Glutamatergic neuron (in vitro differentiated cells): ENCODE measurements at places on chromosomes 7 and 10. TPM values are rescaled to one million over a fixed set of nuclear protein-coding genes. Genes with fewer than 3 reads are reported as not detected.

Gene CCAR1
- total RNA-seq: 85.5 TPM

Gene CREB5
- 50.4 TPM for total RNA-seq

Gene CREB3L2
- 45.4 TPM for total RNA-seq

Gene CLRN3
- not detected for total RNA-seq

Gene RNF148
- total RNA-seq: not detected

Gene PAX4
- total RNA-seq: not detected

DNA sequence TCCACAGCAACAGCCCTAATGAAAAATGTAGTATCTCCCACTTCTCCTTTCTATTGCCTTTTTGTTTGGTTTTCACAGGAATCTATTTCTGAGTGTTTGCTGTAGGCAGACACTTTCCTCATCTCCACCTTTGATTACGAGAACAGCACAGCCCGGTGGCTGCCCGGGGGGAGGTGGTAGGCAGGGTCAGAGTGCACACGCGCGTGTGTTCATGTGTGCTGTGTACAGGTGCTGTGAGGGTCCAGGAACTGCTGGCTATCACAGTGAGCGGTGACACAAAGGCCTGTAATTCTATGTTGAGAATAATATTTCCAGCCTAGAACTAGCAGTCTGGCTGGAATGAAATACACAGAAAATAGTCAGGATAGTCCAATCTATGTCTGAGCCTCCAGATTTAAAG lies 212.8 kb downstream of the ADARB2 start:
- H3K4me3 ChIP-seq: no peak overlapping the region
- no peaks in the 10 kb centered on the region for H3K36me3 ChIP-seq
- H3K27me3 ChIP-seq: peaks cover 3% of the 10 kb centered on the region
- peaks cover 12% of the 10 kb centered on the region for H3K4me1 ChIP-seq
- DNase-seq: no peak

DNA sequence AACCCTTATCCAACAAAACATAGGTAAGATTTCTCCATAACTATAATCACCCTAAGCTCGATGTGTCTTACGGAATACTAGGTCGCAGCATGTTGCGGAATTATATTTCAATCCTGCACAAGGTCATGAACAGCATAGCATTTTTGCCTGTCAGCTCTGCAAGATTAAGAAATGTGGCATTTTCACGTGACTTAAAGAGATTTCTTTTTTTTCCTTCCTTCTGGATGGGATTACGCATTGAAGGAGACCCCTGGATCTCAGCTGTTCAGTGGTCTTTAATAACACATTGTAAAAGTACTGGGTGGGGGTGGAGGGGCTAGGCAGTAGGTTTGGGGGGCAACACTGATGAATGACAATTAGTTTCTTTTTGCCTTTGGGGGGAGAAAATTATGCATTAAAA lies 106.7 kb downstream of the CUBN start:
- H3K36me3 ChIP-seq: no peaks in the 10 kb centered on the region
- no peak overlapping the region for H3K4me3 ChIP-seq
- DNase-seq: no peak
- no peak overlapping the region for H3K27ac ChIP-seq
- no peaks in the 10 kb centered on the region for H3K27me3 ChIP-seq
- H3K4me1 ChIP-seq: peaks cover 36% of the 10 kb centered on the region

DNA sequence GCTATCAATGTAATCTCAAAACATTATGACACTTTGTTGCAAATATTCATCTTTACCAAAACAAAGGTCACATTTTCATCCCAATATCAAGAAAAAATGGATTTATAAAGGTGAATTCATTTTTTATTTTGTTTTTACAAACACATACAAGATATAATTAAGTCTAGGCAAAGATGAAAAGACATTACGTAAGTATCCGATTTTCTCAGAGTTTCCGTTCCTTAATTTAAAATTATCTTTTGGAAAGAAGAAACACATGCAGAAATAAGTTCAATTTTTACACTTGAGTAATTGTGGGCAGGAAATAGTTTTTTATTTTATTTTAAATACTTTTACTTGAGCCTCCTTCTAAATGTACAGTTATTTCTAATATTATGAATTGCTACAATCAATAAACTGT lies 24.6 kb downstream of the RTKN2 start:
- no peak for DNase-seq
- no peak overlapping the region for H3K27ac ChIP-seq
- no peaks in the 10 kb centered on the region for H3K27me3 ChIP-seq
- no peaks in the 10 kb centered on the region for H3K36me3 ChIP-seq
- no peak overlapping the region for H3K4me3 ChIP-seq
- H3K4me1 ChIP-seq: peaks cover 5% of the 10 kb centered on the region

DNA sequence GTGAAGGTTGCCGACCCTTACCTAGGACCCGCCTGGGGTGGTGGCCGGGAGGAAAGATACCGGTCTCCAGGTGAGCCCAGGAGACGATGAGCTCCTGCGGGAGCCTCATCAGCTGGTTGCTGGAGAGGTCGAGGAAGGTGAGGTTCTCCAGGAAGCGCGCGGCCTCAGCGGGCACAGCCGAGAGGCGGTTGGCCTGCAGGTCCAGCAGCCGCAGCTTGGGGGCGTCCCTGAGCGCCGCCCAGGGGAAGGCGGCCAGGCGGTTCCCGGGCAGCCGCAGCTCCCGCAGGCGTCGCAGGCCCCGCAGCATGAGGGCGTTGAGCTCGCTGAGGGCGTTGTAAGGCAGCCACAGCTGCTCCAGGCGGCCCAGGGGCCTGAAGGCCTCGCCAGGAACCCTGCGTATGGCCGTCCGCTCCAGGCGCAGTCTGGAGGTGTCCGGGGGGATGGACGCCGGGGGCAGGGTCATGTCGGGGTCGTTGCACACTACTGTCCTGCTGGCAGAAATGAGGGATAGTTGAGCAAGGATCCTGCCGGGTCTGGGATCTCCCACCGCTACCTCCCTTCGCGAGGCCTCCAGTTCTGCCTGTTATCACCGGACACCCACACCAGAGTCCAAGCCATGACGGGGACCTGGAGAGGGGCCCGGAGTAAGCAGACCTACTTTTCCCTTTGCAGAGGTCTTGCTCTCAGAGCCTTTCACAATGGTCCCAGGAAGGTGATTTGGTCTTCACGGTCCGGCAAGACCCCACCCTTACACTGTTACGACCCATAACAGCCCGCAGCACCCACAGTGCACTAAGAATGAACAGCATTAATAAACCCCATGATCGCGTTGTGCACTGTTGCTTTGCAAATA lies 3.9 kb downstream of the LRIT1 start:
- DNase-seq: peak; percentile 56
- H3K27me3 ChIP-seq: peaks cover 2% of the 10 kb centered on the region
- no peak overlapping the region for H3K4me3 ChIP-seq
- H3K27ac ChIP-seq: no peak overlapping the region
- peaks cover 10% of the 10 kb centered on the region for H3K36me3 ChIP-seq
